ENCODE measurements at places on chromosomes 6 and 20.

DNA sequence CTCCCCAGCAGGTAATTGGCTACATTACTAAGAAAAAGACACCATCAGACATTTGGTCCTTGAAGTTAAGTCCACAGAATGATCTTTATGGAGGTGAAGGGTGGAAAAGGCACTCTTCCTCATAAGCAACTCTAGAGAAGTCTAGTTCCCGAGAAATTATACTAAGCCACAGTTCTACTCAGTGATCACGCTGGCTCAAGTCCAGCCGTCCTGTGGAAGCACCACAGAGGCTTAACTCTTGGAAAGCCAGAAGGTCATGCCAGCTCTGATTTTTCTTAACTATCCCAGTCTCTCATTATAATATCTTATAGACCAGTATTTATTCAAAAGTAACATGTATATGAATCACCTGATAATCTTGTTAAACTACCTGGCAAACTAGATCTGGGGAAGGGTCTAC is 258.5 kb downstream of the EYA4 start:
- DNase-seq = no peak

DNA sequence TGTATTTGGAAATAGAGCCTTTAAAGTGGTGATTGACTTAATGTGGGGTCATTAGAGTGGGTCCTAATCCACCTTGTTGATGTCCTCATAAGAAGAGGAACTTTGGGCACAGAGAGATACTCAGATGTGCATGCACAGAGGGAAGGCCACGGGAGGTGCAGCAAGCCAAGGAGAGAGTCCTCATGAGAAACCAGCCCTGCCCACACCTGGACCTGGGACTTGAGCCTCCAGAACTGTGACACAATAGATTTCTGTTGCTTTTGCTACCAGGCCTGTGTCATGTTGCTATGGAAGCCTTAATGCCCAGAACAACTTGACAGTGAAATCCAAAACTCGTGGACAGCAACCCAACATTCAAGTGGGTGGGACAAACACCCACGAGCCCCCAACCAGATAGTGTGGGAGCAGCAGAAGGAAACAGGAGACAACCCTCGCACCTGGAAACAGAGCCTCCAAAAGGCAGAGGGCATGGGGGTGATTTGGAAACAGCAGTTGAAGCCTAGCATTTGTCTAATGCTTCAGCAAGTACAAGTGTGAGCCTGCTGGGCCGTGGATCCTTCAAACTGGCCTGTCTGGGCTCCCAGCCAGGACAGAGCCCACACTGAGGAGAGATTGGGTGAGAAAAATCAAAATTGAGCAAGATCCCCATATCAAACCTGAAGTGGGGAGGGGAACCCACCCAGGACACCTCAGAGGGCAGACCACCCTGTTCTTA is 201.0 kb upstream of the CST7 start:
- no peak for DNase-seq

GRCh38 chr6:104705095-104705707 is 154.5 kb downstream of the HACE1 start:
- no peak for DNase-seq

DNA sequence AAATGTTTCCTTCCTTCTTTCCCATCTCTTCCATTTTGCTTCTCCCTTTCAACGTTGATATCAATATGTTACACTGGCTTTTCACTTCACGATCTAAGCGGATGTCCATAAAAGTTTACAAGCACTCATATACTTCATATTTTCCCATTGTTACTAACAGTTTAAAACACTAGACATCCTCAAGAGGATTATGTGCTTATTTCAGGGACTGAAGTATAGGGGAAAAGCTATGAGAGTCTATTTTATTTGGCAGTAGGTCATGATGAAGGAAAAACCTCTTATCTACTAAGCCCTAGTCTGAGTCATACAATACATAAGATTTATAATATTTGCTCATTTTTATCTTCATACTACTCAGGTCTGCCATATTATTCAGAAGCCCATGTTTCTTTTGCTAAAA is 20.6 kb upstream of the EPB41L2 start:
- DNase-seq = no peak

DNA sequence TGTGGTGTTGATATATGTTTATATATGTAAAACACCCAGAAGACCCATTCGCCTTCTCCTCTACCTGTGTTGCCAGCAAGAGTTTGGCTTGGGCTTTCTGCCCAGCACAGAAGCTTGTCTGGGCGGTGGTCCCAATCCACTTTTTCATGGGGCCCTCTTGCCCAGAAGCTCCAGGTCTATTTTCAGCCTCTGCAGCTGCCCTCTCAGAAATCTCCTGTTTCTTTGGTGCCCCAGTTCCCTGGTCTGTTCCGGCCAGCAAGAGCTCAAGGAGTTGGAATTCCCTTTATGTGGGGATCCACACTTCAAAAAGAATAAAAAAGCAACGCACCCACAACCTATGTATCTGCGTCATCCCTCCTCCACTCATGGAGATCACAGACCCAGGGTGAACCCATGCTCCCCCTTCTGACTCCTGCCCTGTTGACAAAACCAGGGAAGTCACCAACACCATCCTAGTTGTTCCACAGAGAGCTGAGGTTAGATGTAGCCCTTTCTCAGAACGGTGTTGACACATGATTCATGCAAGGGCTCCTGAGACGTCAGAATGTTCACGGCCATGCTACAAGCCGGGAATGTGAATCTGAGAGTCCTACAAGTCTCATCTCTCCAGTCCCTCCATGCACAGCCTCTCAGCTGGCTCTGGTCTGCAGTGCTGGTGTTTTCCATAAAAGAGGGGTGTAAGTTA is 156.8 kb upstream of the RIN2 start:
- no peak for DNase-seq

DNA sequence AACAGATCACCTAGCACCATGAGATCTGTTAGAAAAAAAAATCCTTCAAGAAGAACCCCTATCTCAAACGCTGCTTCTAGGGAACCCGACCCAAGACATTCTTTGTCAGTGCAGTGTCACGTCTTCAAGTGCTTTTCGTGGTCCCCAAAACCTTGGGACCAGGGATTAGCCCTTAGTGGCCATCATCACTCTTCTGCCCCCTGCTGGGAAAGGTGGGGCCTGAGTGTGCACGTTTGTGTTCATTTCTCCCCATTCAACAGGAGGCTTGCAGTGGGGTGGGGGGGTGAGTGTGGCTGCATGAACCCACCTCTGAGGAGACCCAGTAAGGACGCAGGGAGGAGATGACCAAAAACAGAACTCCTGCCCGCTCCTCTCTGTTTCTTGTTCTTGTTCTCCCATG is 218.2 kb upstream of the RNF24 start:
- no peak for DNase-seq

GRCh38 chr20:44117296-44118184 is 69.4 kb downstream of the JPH2 start:
- no peak for DNase-seq

DNA sequence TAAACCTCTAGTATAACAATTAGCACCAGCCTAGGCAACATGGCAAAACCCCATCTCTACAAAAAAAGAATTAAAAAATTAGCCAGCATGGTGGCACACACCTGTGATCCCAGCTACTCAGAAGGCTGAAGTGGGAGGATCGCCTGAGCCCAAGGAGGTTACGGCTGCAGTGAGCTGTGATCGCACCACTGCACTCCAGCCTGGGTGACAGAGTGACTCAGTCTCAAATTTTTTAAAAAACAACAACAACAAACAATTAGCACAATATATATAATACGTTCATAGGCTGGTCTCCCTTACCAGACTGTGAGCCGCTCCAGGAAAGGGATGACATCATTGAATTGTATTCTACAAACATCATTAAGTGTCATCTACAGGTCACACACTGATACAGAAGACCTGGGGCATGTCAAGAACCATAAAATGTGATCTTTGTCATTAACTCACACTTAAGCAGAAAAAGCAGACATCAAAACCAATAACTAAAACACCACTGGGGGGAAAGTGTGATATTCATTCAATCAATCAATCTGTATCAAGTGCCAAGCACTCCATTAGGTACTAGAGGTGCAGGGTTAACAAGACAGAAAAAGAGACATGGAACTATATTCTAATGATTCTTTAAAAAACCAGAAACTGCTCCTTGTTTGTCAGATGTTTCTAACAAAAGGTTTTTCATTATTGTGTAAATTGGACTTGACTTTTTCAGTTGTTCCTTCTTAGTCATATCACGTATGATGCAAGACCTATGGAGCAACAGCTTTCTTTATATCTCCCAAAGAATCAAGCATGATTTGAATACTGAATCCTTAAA is 17.8 kb downstream of the MAP3K5 start:
- DNase-seq = no peak
